ENCODE measurements at places on chromosomes 1 and 21.

DNA sequence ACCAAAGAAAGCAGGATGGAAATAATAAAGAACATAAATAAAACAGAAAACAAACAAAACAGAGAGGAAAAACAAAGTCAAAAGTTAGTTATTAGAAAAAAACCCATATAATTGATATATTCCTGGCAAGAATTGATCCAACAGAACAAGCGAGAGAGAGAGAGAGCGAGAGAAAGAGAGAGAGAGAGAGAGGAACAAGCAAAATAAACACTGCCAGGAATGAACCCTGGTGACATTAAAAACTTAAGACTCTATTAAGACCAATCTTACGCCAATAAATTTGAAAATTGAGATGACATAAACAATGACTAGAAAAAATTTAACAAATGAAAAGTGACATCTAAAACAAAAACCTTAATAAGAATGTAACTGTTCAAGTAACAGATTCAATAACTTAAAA lies 64.1 kb downstream of the COP1 start:
- DNase-seq, result no peak

- no peak for DNase-seq
These were observed 439.4 kb downstream of the CAMTA1 start for GRCh38 chr1:7224644-7225043.

GRCh38 chr21:18340387-18340942 lies 63.1 kb downstream of the TMPRSS15 start:
- no peak for DNase-seq

DNA sequence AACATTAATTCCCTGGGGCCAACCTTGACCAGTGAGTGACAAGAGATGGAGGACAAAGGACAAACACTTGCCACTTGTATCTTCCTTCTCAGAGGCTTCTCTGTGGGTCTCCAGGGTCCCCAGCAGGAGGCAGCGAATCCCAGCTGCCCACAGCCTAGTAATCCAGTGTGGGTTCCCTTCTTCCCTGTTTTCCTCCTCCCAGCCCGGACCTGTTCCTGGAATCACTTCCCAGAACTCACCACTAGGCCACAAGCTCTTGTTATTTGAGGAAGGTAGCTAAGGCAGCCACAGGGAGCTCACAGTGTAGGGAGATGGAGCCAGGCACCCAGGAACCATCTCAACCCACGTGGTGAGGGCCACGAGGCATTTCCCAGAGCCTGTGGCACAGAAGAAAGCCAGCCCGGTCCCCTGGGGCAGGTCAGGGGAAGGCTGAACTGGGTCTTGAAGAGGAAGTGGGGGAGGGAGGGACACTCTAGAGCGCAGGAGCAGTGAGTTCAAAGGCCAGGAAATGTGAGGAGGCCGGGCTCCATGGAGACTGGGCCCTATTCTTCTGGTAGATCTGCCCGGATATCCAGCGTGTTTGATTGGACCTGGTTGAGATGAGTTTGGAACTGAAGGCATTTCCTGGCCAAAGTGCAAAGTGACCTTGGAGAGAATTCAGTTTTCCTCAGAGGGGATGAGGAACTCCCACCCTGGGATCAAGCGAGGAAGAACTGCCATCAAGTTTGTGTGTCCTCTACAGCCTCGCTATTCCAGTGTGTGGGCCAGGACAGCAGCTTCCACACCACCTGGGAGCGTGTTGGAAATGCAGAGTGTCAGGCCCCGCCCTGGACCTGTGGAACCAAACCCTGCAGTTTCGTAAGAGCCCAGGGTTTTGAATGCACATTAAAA lies 20.3 kb upstream of the C2CD2 start:
- DNase-seq, result no peak

GRCh38 chr1:152024223-152024622 lies 12.6 kb downstream of the S100A11 start:
- DNase-seq, result no peak

DNA sequence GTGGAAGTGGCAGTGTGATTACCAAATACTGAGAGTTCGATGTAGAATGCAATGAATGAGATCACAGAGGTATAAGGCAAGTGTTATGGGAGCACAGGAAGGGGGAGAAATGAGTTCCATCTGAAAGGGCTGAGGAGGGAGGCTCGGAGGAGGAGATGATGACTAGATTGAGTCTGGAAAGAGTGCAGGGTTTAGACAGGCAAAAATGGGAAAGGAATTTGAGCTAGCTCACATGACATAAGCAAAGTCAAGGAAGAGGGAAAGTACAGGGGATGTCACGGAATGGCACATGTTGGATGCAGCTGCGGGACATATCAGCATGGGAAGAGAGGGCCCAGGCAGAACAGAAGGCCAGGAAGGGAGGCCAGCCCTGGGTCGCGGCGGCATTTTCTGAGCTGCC lies 132.7 kb downstream of the RUNX1 start:
- DNase-seq, result no peak

DNA sequence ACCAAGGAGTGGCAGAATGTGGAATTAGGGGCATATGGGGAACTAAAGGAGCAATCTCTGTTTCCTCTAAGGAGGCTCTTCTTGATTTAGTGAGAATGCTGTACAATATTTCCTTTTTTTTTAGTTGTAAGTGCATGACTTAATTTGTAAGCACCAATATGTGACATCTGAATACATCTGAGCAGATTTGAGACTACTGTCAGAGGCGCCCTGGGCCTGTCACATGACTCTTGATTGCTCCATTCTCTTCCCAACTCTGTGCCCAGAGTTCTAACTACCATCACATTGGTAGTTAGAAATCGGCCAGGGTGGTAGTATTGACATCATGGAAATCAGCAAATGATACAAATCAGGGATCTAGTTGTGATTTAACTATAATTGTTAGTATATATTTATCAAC lies 110.1 kb upstream of the LMO4 start:
- no peak for DNase-seq

GRCh38 chr1:230335861-230336522 lies 90.1 kb downstream of the PGBD5 start:
- DNase-seq, result no peak

DNA sequence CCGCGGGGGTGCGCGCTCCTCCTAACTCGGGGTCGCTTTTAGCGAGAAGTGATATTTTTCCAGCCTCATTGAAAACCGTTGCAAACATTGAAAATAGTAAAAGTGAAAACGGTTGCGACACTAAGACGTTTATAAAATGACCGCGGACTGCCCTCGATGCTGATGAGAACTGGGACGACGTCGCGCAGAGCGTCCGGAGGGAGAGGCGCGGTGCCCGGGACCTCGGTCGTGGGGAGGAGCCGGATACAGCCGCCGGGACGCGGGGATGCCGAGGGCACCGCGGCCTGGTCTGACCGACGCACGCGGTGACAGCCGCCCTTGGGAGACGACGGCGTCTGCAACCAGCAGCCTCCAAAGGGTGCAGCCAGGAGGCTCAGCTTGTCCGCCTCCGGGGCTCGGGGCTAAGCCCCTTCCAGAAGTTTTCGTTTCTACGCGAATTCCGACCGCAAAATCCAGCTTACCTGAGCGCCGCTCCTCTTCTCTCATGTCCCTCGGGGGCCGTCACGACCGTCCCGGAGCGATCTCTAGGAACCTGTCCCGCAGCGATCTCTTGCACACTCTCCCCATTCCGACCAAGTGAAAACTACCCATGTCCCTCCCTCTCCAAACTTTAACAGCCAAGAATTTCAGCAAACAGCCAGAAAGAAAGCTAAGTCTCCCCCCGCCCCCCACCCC lies 144.4 kb upstream of the ETS2 start:
- DNase-seq, result no peak

DNA sequence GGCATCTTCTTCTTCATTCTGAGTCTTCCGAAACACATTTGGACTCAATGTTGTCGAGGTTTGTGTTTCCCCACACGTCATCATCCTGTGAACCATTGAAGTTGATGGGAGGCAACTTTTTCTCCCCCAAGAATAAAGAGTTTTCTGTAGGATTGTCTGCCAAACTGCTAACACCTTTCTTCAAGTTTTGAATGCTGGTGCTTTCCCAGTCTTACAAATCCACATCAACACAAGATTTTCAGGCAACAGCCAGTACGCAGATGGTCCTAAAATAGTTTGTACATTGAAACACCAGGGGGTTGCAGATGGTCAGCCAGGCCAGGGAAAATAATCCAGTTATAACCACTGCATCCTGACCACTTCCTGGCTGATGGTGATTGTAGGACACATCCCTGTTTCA lies 187.9 kb downstream of the DISC1 start:
- DNase-seq, result no peak

- DNase-seq, result no peak
These were observed 32.2 kb upstream of the RPTN start for GRCh38 chr1:152191260-152191659.

GRCh38 chr1:195663549-195664280 lies 944.5 kb downstream of the KCNT2 start:
- no peak for DNase-seq

DNA sequence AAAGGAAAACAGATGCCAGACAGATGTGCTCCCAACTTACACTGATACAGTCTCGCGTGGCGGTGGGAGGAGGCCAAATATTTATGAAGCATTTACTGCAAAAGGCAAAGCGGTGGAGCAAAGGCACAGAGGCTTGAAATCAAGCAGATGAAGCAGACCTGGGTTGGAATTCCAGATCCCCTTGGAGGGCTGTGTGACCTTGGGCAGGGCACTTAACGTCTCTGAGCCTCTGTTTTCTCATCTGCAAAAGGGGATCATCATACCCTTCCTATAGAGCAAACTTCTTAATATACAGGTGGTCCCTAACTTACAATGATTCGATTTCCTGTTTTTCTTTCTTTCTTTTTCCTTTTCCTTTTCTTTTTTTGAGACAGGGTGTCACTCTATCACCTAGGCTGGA lies 54.1 kb downstream of the IGSF21 start:
- DNase-seq, result no peak

GRCh38 chr1:12581179-12581578 lies 36.8 kb downstream of the DHRS3 start:
- DNase-seq, result no peak

GRCh38 chr1:40067851-40068250 lies 27.3 kb downstream of the CAP1 start:
- no peak for DNase-seq

GRCh38 chr1:21855257-21856096 lies 43.4 kb downstream of the LDLRAD2 start:
- no peak for DNase-seq

DNA sequence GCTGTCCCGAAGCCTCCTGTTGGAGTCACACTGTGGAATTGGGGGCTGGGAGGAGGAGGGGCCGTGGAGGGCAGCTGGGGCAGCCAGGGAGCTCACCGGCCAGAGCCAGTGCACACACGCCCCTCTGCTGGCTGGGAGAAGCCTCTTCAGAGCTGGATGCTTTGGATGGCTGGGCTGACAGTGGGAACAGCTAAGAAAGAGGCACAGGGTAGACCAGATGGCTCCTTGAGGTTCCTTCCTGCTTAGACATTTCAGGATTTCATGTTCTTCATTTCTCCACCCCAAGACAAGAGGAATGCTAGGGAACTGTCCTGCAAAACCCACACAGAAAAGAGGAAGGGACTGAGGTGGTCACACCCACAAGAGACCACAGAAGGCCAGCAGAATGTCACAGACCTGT lies 254.8 kb upstream of the VAMP3 start:
- DNase-seq, result no peak

DNA sequence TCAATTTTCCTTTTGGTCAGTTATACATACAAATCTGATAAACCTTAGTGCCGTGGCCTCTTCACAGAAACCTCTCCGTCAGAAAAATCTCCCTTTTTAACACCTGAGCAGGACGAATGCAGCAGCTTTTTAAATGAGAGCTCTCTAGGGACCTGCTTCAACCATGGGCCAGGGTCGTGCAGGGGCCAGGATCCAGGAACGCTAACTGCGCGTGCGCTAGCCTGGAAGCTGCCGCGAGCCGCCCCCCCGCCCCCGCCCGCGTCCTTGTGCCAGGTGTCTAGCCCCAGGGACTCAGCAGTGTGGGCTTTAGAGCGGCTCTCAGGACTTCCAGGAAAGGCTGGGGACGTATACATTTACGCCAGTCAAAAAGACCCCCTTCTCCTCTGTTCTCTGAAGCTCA lies 136.8 kb upstream of the FMN2 start:
- no peak for DNase-seq

GRCh38 chr1:107309962-107310361 lies 169.1 kb downstream of the NTNG1 start:
- no peak for DNase-seq

- DNase-seq, result no peak
These were observed 154.3 kb downstream of the GLUL start for GRCh38 chr1:182237329-182237728.

GRCh38 chr1:6450943-6451373 lies 15.0 kb downstream of the TNFRSF25 start:
- no peak for DNase-seq

- DNase-seq, result no peak
These were observed 330.2 kb upstream of the FMN2 start for GRCh38 chr1:239761509-239761908.

DNA sequence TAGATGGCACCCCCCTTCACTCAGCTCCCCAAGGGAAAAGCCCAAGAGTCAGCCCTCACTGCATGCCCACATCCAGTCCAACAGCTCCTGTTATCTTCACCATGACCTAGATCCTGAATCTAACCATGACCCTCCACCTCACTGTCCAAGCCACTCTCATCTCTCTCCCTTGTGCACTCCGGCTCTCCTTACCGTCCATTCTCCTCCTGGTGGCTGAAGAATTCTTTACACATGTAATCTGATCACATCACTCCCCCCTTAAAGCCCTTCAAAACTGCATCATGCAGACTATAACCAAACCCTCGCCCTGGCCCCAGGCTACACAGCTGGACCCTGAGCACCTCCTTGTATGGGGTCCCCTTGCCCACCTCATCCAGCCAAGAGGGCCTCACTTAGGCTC lies 14.0 kb upstream of the PAQR7 start:
- DNase-seq, result no peak

DNA sequence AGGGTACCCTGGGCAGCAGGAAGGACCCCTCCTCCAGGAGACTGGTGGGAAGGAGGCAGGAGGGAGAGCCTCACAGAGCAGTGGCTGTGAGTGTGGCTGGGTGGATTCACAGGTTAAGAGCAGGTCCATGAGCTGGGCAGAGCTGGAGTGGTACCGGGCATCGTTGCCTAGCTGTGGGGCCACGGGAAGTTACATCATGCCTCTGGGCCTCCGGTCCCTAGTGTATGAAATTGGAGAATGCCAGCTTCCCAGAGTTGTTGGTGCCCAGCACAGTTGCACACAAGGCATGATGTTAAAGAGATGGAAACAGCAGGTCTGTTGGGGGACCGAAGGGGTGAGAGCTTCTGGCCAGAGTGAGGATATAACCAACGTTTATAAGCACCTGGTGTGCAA lies 18.5 kb downstream of the FOXO6 start:
- no peak for DNase-seq

DNA sequence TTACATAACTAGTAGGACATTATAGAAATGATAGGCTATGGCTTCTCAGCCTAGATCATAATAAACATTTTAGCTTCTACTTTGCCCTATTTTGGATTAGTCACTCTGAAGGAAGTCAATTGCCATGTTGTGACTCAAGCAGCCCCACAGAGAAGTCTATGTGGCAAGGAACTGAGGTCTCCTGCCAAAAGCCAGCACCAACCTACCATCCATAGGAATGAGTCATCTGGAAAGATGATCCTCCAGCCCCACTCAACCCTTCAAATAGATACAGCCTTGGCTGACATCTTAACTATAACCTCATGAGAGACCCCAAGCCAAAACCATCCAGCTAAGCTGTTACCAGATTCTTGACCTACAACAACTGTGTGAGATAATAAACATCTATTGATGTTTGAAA lies 76.3 kb upstream of the BEND5 start:
- no peak for DNase-seq

Data from NCI-H1694 (cell line).